Activated CD4-positive, alpha-beta T cell treated with anti-CD3 and anti-CD28 coated beads, Interleukin-2, amount 10 ng/mL, durations not matched to agents 24 days and 14 days (primary cell): ENCODE measurements at places on chromosomes 2 and 18.

DNA sequence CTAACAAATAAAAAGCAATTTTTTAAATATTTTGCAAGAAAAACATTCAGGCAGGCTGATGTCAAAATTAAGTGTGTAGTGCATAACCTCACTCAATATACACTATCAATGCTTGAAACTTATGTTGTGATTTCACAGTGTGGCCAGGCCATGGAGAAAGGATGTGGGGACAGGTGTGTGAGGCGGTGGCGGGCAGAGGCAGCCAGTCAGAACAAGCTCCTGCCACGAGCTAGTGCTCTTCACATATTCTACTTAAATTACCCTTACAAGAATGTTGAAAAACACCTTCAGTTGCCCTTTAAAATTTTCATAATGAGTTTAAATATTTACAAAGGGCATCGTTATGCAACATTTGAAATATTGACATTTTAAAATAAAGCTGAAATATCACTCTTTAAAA lies 43.2 kb downstream of the CYB5A start:
- DNase-seq, result peak; percentile 62

DNA sequence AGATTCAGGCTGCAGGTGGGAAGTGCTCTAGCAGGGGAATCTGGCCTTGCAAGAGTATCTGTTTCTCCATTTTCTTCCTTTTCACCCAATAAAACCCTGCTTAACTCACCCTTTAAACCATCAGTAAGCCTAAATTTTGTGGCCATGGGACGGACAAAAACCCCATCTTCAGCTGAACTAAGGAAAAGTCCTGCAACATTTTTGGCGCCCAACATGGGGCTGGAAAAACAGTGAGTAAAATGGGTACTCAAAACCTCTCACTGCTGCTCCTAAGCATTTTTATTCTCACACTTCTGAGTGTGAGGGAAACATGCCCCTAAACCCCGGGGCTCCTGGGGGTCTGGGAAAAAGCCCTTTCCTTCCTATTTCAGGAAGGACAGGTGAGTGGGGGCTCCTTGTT lies 414.3 kb downstream of the ZNF804A start:
- DNase-seq, result no peak

DNA sequence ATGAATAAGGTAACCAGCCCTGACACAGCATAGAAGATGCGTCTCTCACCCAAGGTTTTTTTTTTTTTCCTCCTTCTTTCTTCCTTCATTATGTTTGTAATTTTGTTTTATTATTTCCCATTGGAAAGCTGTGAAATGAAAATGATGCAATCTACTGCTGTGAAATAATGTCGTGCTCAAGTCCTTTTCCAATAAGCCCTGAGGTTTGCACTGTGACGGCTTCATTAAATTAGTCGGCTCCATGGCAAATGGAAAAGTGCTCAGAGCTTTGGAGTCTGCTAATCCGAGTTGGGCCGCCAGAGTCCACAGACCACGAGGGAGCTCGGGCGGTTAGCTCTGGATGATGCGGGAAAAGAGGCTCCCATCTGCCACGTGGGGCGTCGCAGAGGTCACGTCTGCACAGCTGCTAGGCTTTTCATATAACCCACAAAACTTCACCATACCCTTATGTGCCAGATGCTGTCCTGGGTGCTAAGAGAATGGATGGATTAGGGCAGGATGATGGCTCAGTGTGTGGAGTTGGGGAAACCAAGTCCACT lies 92.3 kb upstream of the CAPN13 start:
- no peak for DNase-seq

GRCh38 chr2:158478237-158478636 lies 21.5 kb downstream of the PKP4 start:
- no peak for DNase-seq

GRCh38 chr2:39513641-39514094 lies 76.6 kb upstream of the MAP4K3 start:
- DNase-seq, result peak; percentile 77

DNA sequence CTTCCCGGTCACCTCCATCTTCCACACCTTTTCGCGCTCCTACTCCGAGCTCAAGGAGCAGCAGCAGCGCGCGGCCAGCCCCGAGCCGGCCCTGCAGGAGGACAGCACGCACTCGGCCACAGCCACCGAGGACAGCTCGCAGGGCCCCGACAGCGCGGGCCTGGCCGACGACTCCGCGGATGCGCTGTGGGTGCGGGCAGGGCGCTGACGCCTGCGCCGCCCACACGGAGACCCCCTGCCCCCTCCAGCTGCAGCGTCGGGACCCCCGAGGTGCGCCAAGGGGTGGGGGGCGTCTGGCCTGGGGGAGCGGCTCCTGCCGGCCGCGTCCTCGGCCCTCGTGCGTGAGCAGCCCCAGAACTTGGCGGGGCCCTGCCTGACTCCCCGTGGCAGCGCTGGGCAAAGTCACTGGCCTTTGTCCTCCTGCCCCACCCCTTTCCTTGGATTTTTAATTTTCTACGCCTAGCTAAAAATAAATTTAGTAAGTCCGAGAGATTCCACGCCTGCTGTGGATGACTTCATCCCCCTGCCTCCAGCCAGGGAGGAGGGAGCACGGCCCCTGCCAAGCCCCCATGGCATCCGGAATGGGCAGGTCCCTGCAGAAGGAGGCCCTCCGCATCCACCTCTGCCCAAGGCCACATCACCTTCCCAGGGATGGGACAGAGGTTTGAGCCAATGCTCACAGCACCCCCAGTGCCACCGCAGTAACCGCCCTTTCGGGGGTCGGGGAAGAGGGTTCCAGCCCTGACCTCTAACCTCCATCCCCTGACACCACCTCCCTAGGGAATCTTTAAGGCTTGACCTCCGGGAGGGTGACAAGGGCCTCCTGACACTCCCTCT lies 51.6 kb downstream of the SLC66A2 start:
- no peak for DNase-seq
